ENCODE measurements at places on chromosomes 7 and 10.

DNA sequence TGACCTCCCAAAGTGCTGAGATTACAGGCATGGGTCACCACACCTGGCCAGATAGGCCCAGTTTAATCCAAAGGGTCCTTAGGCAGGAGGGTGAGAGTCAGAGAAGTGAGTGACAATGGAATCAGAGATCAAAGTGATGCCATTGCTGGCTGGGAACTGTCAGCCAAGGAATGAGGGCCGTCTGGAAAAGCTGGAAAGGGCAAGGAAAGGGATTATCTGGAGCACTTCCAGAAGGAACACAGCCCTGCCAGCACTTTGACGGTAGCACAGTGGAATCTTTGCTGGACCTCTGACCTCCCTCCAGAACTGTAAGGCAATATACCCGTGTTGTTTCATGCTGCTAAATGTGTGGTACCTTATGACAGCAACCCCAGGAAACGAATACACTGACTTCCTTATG, 11.3 kb upstream of the TAS2R40 start:
- DNase-seq: no peak

GRCh38 chr7:85659364-85659763, 472.5 kb upstream of the SEMA3D start:
- no peak for DNase-seq

GRCh38 chr10:48737886-48738285, 53.2 kb downstream of the WDFY4 start:
- DNase-seq: no peak

DNA sequence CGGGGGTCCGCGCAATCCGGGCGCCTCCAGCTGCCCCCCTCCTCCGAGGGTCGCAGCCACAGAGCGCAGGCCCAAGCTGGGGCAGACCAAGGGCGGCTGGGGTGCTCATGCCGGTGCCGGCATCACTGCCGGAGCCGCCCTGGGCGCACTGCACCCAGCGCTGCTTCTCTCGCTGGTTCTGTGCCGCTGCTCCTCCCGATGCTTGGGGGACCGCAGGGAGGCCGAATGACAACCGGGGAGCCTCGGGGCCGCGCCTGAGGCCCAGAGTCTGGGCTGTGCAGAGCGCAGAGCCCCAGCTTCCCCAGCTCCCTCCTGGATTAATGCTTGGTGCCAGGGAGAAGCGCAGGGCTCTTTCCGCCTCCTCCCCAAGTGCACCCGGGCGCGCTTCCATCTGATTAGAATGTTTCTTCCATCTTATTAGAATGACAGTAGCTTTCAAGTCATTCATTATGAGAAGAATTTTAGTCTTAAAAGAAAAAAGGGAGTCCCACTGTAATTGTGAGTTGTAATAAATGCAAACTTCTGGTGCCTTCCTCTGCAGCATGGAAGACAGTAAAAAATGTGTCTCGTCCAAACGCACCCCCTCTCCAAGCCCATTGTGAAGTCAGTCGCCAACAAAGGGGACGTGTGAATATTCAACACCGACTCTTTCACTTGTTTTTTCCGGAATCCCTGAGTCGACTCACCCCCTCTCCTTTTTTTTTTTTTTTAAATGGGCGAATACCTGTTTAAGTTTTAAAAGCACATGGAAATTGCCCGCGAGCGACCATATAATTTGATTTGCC, 19.5 kb upstream of the PTF1A start:
- no peak for DNase-seq

GRCh38 chr7:47764746-47765145, 182.8 kb upstream of the TNS3 start:
- DNase-seq: no peak

GRCh38 chr10:106175760-106176377, 988.6 kb downstream of the SORCS1 start:
- DNase-seq: no peak

DNA sequence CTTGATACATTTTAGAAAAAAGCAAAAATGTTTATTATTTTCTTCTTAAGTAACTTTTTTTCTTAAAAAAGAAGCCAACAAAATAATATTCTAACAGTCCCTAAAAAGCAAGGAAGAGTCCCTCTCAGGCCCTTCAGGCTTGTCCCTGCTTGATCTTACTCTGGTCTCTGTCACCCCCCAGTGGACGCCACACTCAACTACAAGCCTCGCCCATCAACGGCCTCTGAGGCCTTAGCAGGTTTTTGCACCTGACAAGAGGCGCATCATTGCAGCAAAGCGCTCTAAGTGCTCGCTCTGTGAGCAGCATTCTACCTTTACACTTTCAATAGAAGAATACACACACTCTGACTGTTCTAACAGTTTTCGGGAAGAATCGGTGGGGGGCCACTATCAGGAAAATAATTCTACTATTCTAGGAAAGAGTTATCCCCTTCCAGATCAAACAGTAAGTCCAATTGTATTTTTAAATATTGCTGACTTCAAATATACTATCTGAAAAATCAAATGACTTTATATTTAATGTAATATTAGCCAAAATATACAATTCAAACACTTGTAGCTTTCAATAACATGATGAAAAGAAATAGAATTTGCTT, 139.2 kb downstream of the USP6NL start:
- peak; percentile 38 for DNase-seq

DNA sequence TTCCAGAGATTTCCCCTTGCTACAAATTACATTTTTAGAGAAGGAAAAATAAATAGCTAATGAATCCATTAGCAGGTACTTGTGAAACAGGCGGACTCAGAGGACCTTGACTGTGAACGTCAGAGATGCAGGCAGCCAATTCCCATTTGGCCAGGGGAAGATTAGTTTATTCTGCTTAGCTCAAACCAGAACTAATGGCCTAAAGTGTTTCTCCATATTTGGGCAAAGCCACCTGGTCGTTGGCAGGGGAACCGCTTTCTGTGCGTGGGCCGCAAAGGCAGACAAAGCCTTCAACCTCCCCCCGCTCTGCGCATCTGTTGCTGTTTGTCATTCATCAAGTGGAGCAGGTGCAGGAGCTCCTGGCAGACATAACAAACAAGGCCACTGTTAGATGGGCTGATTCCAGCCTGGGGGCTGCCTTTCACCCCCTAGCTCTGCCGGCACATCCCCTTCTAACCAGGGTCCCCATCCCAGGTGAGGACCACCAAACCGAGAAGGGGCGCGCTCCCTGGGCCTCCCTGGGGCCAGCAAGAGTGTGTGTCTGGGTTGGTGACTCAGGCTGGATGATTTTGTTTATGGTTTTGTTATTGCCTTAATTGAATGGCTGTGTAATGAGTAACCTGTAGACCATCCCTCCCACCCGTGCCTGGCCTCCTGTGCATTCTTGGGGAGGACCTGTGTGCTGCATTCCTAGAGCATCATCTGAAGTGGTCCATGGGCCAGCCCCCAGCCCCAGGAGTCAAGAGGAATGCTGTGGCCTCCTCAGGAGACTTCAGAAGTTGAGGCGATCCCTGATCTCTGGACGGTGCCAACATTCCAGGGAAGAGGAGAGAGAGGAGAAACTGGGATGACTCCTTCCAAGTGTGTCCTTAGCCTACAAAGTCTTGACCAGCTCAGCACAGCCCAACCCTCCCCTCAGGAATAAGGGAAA, 14.5 kb upstream of the CPA1 start:
- DNase-seq: peak; percentile 45

DNA sequence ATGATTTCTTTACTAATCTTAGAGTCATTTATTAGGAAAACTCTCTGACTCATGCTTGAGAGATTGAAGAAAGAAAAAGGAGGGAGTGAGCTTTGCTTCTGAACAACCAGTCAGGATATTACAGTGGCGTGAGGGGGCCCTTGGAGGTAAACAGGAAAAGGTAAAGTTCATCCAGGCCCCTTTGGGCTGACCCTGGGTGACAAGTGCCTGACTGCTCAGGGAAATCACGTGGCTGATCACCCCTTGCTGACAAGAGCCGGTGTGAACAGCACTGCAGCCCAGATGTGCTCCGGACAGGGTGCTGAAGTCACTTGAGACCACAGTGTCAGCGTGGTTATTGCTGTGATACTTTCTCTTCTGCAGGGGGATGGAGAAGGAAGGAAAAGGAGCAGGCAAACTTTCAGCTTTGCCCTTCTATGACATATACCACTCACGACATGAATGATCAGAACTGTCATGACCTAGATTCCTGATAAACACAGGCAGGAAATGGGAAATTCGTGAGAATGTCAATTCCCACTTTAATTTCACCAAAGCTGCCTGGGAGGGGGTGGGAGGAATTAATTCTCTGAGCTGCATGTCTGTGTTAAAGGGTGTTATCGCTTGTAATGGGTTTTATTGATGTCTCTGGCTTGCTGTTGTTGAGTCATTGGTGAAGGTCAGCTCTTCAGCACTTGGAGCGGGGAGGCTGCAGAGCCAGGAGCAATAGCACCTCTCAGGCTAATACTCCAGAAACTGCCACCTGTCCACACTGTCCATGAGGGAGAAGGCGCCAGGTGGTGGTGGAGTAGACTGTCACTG, 139.8 kb upstream of the AOAH start:
- no peak for DNase-seq

DNA sequence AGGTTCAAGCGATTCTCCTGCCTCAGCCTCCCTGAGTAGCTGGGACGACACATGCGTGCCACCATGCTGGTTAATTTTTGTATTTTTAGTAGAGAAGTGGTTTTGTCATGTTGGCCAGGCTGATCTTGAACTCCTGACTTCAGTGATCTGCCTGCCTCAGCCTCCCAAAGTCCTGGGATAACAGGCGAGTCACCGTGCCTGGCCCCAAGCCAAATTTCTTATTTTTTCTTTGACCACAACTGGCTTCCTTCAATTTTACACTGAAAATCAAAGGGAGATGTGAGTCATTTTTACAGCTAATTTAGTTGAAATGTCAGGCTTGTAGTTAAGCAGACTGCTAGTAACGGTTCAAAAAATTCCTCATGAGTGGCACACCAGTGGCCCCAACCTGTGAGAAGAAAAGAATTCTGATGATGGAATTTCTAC, 7.8 kb downstream of the RNF216 start:
- DNase-seq: peak; percentile 14

DNA sequence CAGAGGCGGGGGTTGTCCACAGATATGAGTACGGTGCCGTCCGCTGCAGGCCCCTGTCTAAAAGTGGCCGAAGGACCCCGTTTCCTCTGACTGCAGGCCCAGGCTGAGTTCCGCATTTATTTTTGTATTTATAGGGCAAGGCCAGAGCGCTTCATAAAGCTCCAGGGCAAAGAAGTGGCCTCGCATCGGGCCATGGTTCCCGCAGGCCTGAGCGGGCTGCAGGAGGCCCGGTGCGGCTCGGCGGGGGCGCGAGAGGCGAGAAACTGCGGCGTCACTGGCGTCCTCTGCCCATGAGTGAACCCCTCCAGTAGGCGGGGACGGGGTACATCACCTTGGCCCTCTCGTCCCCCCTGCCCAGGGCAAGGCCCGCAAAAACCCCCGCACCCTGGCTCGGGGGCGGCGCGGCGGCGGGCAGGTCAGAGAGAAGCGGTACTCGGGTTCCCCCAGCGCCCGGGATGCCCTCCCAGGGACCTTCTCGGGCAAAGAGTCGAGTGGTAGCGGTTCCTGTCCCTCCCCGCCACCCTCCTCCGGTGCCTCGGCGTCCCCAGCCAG, 355.7 kb downstream of the DNAJB6 start:
- DNase-seq: no peak

DNA sequence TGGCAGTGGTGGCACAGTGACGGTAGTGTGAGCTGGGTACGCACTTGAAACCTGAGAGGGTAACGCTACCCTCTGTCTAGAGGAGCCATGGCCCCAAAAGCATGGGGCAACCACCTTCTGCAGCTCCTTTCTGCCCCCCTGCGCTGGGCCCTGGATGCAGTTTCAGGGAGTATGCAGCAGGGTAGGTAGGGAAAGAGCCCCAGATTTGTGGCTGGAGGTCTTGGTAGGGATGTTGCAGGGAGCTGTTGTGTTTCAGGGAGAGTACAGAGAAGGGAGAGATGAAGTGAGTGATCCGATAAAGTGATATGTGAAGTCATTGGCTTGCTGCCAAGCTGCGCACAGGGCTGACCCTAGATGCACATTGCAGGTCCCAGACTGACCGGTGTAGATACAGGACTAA, 2.7 kb upstream of the PGAM2 start:
- no peak for DNase-seq

DNA sequence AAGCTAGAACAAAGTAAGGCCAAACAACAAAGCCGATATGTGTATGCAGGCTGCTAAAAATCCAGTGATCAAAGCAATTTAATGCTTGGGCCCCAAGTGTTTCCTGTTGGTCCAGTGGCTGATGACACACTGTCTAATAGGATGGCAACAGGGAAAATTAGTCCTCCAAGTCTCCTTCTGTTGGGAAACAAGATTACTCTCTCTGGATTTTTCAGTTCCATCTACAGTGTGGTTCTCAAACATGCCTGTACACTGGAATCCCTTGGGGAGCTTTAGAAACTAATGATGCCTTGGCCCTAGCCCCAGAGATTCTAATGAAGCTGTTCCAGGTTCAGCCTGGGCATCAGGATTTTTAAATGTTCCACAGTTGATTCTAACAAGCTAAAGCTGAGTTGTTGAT, 198.7 kb downstream of the AHR start:
- no peak for DNase-seq

DNA sequence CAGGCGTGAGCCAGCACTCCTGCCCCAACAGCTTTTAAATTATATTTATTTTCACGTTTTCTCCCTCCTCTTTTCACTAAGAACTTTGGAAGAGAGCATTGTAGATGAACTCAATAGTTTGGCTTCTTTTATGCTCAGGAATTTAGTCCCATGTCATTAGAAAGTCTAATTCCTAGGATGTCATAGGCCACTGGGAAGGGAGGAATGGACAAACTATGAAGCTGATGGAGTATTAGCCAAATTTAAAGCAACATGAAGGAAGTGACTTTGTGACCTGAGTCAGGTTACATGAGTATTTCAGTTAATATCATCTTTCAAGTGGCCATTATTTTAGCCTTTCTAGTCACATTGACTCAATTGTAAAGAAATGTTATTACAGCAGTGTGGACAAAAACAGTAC, 18.0 kb upstream of the OPN4 start:
- no peak for DNase-seq

- no peak for DNase-seq
These were observed 33.6 kb downstream of the ABCB1 start for GRCh38 chr7:87567052-87567451.

GRCh38 chr7:32937344-32938174, 19.7 kb upstream of the FKBP9 start:
- no peak for DNase-seq

- no peak for DNase-seq
These were observed 293.4 kb downstream of the KLF6 start for GRCh38 chr10:3491571-3491970.

DNA sequence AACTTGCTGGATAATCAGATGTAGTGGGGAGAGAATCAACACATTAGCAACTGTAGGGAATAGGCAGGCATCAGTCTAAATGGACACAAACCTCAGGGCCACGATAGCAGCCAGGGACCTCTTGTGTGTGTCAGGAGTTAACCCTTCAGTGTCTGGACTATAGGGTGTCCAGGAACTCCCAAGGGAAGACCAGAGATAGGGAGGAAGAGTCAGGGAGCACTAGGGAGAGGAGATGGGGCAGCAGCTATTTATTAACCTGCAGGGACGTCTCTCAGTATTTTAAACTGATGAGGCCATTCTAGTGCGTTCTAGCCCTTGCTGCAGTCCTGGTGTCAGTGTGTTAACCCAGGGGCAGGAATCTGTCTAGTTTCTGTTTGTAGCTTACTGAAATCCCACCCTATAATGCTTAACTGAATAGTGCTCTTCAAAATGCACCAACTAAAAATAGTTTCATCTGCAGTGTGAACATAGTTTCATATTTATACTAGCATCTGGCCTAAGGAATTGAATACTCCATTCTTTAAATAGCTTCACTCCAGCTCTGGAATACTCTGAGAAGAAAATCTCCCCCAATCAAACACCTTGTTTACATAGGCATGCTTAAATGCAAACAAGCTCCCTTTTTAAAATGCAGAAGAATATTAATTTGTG, 62.7 kb downstream of the ARID5B start:
- DNase-seq: no peak

- no peak for DNase-seq
These were observed 9.9 kb downstream of the PTPRE start for GRCh38 chr10:127916826-127917225.
